ENCODE measurements at places on chromosomes 2 and 18.
A peak's percentile ranks its signal among the peaks of the same experiment; 100 is the strongest.

DNA sequence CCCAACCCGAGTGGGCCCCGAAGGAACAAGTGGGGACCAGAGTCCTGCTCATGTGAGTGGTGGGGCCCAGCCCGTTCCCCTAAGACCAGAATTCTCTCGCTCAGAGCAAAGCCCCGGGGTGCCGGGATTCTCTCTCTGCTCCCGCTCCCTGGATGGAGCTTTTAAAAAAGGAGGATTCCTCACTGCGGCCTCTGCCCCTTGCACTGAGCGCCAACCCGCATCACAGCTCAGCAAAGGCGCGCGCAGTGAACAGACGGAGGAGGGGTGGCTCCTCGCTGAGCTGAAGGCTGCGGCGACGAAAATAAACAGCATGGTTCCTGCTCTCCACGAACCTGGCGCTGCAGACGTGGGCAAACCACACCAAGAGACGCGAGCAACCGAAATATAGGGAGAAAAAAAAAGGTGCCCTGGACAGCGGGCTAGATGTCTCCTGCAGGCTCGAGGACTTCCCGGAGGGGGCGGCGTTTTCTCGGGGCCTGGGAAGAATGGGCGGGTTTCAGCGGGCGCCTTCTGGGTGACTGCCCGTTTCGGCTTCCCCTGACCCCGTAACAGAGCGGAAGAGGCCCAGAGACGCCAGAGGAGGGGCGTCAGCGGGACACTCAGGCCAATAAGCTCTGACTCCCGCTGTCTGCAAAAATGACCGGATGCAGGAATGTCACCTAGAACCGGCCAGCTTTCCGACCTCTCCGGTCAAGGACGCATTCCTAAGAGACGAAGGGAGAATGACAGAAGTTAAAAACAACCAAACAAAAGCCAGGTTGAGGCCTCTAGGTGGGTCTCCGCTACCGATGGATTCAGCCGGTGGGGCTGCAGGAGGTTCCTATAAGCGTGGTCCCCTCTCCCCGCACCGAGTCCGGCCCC lies 819 bp upstream of the KLF11 start:
- DNase-seq = peak; percentile 16

DNA sequence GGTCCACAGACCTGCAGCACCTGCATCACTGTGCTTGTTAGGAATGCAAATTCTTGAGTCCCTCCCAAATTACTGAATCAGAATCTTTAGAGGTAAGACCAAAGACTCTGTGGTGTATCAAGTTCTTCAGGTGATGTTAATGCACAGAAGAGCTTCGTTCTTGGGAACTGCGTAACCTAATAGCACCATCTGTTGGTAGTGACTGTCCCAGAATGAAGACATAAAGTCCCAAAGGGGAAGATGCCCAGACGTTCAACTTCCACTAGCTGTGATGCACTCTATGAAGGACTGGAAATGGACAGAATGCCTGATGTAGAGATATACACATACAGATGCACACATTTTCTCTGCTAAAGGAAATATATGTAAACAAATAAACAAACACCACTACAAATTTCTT lies 576.0 kb downstream of the LRP1B start:
- DNase-seq = peak; percentile 55

DNA sequence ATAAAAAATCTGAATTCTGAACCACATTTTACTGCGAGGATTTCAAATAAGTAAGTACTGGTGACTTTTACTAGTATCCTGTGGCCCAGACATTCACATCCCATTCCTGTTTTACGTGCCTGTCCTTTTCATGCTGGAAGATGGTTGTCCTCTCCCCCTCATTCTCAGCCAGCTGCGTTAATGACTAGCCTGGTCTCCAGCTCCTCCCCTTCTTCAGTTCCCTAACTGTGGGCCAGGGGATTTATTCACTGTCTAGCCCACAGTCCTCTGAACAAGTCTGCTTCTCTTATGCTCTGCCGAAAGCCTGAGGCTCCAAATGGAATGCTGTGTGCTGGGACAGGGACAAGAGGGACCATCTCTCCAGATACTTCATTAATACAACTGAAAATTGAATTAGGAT lies 373.9 kb downstream of the PTPRM start:
- DNase-seq = no peak

GRCh38 chr2:129334128-129334527 lies 645.3 kb upstream of the RAB6C start:
- DNase-seq = no peak

DNA sequence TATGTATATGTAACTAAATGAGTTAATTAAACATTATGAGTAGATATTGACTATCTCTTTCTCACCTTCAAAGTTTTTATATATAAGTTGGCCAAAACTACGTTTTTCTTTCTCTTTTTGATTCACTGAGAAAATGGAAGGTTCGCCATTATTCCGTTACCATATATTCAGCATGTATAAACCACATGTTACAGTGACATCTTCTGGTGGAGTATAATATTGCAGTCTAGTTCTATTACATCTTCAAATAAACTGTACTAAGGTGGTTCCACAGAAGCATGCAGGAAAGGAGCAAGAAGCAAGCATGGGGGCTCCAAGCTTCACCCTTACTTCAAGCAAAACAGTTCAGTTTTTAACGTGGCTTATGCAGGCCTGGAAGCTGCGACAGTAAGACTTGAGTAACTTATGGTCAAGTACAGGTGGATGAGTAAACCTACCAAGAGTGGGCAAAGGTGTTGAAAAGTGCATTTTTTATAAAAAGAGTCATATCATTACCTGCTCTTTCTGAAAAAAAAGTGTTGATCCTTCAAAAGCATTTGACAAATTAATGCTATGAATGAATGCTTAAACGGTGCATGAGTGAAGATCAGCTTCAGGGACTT lies 129.8 kb upstream of the RAB6C start:
- DNase-seq = peak; percentile 74

- no peak for DNase-seq
Observed at GRCh38 chr2:34254272-34254878, 655.3 kb upstream of the FAM98A start.

DNA sequence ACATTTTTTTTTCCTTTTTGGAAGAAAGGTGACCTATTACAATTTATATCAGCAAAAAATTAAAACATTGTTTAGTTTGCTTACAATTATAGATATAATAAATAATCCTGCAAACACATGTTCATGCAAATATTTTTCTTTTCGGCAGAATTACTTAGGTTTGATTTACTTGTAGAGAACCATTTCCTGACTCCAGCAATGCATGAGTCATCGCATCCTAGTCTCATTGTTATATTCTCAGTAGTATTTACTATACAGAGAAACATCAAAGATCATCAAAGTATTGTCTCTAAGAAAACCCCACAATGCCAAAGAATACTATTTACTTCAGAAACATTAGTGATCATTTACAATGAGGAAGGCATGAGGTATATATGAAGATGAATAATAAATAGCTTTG lies 40.4 kb upstream of the MTIF2 start:
- DNase-seq = peak; percentile 66

- no peak for DNase-seq
Observed at GRCh38 chr2:26618611-26619010, 22.6 kb downstream of the CIB4 start.

DNA sequence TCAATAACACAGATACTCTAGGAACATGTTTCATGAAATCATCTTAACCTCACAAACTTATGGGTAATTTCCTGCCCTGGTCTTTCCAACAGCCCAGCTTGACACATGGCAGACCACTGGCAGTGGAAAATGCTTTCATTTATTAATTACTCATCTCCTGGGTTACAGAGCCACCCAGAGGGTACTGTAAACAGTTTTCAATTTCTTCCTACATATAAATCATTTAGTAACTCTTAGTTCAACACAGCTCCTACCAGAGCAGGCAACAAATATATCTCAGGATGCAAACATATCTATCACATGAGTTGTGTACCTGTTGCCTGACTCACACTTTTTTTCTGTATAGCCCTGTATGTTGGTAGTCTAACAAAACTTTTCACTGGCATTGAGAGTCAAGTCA lies 99.2 kb upstream of the VRK2 start:
- DNase-seq = no peak

- no peak for DNase-seq
Observed at GRCh38 chr2:236828820-236829219, 256.9 kb upstream of the COPS8 start.

- DNase-seq = no peak
Observed at GRCh38 chr18:10100941-10101701, 187.3 kb downstream of the VAPA start.

- no peak for DNase-seq
Observed at GRCh38 chr2:174121175-174121574, 127.2 kb downstream of the OLA1 start.

DNA sequence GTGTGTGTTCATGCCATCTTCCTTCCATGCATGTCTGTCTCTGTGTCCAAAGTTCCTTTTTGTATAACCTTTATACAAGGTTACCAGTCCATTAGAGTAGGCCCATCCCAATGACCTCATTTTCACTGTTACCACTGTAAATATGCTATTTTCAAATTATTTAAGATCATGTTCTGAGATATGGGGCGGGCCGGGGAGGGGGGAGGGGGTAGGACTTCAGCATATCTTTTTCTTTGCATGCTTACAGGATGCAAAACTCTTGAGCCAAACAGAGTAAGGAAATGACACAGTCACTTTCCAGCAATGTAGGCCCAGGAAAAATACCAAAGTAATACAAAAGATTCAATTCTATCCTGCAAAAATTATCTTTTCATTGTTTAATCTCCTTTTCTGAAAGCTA lies 124.1 kb upstream of the HNRNPA3 start:
- no peak for DNase-seq
